ENCODE measurements at places on chromosomes 1 and 21.

GRCh38 chr1:209775678-209776077, 8.7 kb downstream of the C1orf74 start:
- no peak for DNase-seq

GRCh38 chr1:229985613-229986010, 81.4 kb upstream of the GALNT2 start:
- no peak for DNase-seq

- DNase-seq, result no peak
Measured at GRCh38 chr21:36909423-36909822, 57.0 kb downstream of the HLCS start.

- DNase-seq, result no peak
Measured at GRCh38 chr1:213381572-213382084, 330.6 kb downstream of the RPS6KC1 start.

DNA sequence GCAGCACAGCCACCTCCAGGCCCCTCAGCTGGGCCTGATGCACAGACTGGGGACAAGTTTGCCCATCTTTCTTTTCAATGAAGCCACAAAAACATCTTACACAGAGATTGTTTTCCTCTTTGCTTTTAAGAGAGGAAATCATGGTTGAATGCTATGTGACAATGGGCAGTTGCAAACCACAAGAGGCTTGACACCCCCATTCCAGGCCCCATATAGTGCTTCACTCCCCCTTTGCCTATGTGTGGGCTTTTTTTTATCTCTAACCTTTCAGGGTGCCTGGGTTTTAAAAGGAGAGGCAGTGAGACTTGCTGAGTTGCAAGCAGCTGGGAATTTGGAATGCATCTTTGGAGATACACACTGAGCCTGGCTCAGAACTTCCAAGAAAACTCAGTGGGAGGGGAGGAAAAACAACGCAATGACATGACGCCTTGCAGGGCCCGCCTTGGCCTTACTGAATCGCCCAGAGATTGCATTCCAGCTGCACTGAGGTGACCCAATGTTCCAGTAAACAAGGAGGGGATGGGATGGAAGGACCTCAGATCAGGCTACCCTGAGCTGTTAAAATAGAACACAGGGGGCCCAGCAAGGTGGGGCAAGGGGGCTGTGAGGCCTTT, 145.2 kb upstream of the ZNF648 start:
- no peak for DNase-seq

- DNase-seq, result peak; percentile 58
Measured at GRCh38 chr1:119948342-119949214, 52.3 kb upstream of the ADAM30 start.

- DNase-seq, result no peak
Measured at GRCh38 chr1:162028726-162029125, 5.1 kb upstream of the OLFML2B start.

DNA sequence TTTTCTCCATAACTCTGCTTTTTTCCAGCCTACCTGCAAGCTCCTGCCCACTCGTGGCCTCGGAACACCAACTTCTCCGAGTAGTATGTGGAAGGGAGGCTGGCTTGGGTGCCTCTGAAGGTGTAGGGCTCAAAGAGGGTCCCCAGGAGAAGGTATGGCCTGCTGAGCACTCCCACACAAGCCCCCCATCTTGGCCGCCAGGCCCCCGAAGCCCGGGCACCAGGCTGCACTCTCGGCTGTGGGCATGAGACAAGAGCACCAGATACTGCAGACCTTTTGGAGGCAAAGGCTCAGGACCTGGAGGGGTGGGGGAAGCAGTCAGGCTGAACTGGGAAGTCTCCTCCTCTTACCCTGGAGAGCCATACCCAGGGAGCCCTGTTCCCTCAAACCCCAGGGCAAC, 1.7 kb downstream of the ZNF692 start:
- DNase-seq, result no peak

GRCh38 chr1:206986402-206986801, 16.1 kb upstream of the FCAMR start:
- no peak for DNase-seq

GRCh38 chr1:227763246-227764018, 28.2 kb downstream of the SNAP47 start:
- no peak for DNase-seq

GRCh38 chr1:113786069-113786468, 26.2 kb downstream of the RSBN1 start:
- no peak for DNase-seq

DNA sequence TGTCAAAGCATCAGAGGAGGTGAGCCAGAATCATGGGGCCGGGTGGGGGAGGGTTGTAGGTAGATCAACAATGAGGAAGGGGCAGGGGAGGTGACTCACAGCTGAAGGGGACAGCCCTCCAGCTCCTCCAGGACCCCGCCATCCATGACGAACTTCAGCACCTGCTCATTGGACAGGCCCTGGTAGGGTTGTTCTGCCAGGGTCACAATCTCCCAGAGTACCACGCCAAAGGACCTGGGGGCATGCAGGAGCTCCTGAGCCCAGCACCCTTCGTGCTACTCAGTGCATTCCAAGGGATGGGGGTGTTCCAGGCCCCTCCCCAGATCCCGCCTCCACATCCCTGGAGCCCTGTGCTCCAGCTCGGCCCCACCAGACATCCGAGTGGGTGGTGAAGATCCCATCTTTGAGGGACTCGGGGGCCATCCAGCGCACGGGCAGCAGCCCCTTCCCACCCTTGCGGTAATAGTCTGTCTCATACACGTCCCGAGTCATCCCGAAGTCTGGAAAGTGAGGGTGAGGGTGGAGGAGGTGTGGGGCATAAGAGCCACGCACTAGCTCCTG, 17.5 kb downstream of the INSRR start:
- DNase-seq, result no peak

GRCh38 chr1:6603915-6604558, 1.4 kb upstream of the KLHL21 start:
- DNase-seq, result no peak

- no peak for DNase-seq
Measured at GRCh38 chr1:9180111-9180819, 51.4 kb upstream of the GPR157 start.

DNA sequence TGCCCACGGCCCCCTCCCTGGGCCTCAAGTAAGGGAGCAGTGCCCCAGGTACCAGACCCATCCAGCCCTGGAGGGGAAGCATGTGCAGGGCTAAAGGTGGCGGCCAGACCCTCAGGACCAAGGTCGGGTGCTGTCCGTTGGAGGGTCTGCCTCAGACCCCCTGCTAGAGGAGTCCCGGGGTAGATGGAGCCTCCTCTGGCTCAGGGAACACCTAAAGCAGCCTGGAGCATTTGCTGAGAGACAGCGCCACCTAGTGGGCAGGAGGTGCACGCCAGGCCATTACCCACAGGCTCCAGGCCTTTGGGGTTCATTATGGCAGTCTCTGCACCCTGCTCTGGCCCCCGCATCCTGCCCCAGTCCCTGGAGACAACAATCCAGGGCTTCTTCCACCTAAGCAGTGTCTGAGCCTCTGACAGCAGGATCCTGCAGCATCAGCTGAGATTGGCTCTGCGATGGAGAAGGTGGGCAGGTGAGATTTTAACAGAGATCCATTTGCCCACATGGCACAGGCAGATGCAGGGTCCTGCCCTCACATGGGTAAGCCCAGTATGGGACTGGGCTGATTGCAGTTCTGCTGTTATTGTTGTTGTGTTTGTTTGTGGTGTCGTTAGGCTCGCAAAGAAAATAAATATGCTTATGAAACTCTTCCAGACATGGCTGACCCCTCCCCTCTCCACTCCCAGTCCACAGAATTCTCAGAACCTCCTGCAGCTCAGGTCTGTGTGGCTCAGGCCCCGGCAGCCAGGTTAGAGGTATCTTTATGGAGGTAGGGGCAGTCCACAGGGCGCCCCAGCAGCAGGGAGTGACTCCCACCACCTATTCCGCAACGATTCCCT, 42.4 kb downstream of the CTNNBIP1 start:
- peak; percentile 81 for DNase-seq

- DNase-seq, result no peak
Measured at GRCh38 chr21:44079846-44080245, 27.4 kb upstream of the PWP2 start.

DNA sequence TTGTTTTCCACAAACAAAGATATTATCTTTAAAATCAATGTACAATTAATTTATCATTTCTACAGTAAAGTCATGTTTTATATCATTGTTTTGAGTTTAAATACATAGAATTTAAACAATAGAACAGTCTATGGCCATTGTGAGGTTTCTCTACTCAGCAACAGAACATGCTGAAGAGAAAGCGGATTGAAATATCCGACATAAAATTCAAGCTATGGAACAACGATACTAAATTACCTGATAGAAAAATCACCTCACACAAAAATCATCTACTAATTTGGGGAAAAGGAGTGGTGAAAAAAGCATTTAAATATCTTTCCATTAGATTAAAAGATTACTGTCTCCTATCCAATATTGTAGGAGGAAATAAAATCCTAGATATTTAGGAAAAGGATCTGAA, 12.6 kb downstream of the CDKN2C start:
- DNase-seq, result no peak

GRCh38 chr1:172742599-172743500, 83.9 kb downstream of the FASLG start:
- DNase-seq, result no peak

- DNase-seq, result peak; percentile 14
Measured at GRCh38 chr1:149917571-149918144, at the start of gene SV2A. Gene SV2A (minus strand): TSS chr1:149917844. CDS start chr1:149913840, 4,004 bp downstream.

GRCh38 chr1:47918257-47918867, 78.8 kb downstream of the TRABD2B start:
- DNase-seq, result no peak

DNA sequence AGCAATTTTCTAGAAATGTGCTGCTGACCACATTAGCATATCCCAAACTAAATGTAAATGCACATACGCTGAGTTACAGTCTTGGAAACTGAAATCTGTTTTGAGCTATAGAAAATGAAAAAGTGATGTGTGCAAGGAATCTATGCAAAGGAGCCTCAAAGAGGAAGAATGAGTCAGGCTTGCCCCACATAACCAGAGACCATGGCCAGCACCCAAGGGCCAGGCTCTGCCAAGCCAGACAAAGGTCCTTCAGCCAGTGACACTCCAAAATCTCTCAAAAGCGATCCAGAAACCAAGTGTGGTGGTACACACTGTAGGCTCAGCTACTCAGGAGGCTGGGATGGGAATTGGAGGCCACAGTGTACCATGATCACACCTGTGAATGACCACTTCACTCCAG, 195.2 kb downstream of the TOMM20 start:
- DNase-seq, result no peak

DNA sequence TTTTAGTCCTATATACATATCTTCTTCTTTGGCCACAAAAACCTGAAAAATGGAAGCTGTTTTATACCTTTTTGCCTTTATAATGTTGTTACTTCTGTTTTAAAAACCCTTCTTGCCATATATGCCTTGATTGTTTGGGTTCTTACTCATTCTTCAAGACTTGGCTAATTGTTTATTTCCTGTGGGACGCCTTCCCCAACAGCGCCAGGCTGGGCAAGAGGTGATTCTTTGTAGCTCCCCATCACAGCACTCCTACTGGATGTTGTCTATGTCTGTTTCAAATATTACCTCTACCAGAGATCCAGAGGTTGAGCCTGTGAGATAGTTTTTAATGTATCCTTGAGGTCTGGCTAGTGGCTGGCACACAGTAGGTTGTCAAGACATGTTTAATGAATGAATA, 73.2 kb upstream of the CYP2J2 start:
- DNase-seq, result no peak

- DNase-seq, result no peak
Measured at GRCh38 chr1:209076688-209077087, 506.8 kb upstream of the CAMK1G start.

DNA sequence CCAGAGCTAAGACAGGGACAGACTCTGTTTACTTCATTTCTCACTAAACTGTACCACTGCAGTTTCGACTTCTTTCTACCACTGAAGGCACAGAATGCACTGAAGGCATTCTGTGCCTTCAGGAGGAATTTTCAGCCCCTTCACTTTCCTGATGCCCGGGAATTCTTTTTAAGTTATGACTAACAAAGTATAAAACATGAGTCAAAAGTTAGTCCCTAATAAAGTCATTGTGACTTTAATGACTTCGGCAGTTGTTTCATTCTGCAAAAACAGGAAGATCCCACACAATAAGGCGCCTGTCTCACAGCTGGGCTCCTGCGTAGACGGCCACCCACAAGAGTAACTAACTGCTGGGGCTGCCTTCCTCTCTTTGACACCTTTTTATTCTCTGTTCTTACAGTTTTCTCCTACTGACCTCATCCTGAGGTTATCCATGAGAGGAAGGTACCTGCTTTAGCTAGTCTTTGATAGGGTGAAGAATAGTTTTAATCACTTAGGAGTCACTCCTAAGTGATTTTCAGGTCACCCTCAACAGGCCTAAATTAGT, 183.9 kb upstream of the SGIP1 start:
- no peak for DNase-seq

- no peak for DNase-seq
Measured at GRCh38 chr1:172717722-172718465, 59.0 kb downstream of the FASLG start.

GRCh38 chr1:1906185-1907097, 8.6 kb upstream of the CALML6 start:
- peak; percentile 41 for DNase-seq

- DNase-seq, result no peak
Measured at GRCh38 chr1:89929467-89930063, 65.3 kb upstream of the ZNF326 start.

GRCh38 chr1:36653850-36654249, 171.1 kb upstream of the CSF3R start:
- no peak for DNase-seq

DNA sequence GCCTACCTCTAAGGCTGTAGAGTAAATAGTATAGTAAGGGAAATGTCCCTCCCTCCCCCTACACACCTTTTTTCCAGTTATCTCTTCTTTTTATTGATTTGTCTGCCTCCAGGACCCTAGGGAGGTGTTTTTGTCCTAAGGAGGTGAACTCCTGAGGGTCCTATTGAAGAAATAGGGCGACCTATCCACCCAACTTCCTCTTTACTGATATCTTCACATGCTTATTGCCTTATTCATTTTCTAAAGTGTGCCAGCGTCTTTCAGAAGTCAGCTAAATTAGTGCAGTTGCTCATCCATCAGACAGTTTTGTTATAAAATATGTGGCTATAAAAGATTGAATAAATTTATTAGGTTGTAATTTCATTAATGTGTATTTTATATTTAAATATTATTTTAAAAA, 5.9 kb downstream of the BACH1 start:
- DNase-seq, result no peak

- DNase-seq, result no peak
Measured at GRCh38 chr1:245007852-245008251, 143.5 kb upstream of the HNRNPU start.

DNA sequence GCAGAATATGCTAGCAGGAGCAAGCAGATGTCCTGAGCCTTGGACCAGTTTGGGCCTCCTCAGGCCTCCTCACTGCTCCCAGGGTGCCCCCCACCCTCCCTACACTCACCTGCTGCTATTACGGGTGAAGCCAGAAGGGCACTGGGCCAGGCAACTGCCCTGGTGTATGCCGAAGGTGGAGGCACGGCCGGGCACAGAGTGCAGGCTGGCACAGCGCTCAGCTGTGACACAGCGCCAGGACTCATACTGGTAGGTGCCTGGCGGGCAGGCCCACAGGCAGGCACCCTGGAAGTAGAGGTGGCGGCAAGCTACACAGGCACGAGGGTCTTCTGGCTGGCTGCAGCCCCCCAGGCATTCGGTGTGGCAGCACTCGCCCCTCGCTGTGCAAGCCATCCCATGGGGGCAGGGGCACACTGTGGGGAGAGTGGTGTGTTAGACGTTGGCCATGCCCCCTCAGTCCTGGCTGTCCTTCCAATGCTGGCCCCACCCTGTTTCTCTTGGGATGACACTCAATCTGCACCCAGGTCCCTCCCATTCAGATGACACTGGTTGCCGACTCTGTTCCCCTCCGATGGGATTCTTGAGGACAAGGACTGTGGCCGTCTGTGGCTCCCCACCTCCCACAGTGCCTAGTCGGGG, 7.0 kb downstream of the INSRR start:
- no peak for DNase-seq

- peak; percentile 69 for DNase-seq
Measured at GRCh38 chr1:151156515-151156819, at the start of gene TNFAIP8L2. Gene TNFAIP8L2 (plus strand): TSS chr1:151156649. CDS start chr1:151158698, 2,049 bp downstream.
